ENCODE measurements at places on chromosomes 3 and 15. TPM values are rescaled to one million over a fixed set of nuclear protein-coding genes. Genes with fewer than 3 reads are reported as not detected.

GRCh38 chr15:57599296-57599810 lies 7.6 kb downstream of the MYZAP start:
- no peak for DNase-seq

GRCh38 chr15:86573476-86573875 lies 493.8 kb downstream of the AGBL1 start:
- DNase-seq, result no peak

GRCh38 chr3:99662838-99663570 lies 24.6 kb downstream of the COL8A1 start:
- DNase-seq, result no peak

GRCh38 chr15:58407778-58408177 lies 24.0 kb upstream of the LIPC start:
- DNase-seq, result no peak

- DNase-seq, result no peak
Observed at GRCh38 chr3:64518950-64519349, 168.8 kb downstream of the ADAMTS9 start.

- no peak for DNase-seq
Observed at GRCh38 chr3:77376511-77376910, 336.6 kb downstream of the ROBO2 start.

ASB14 gene
- not detected for total RNA-seq
